ENCODE measurements at places on chromosomes 1 and 21. TPM values are rescaled to one million over a fixed set of nuclear protein-coding genes. Genes with fewer than 3 reads are reported as not detected.
A peak's percentile ranks its signal among the peaks of the same experiment; 100 is the strongest.

GRCh38 chr1:226953175-226953800 is 13.2 kb downstream of the COQ8A start:
- DNase-seq: no peak

The PDZK1 gene
- total RNA-seq: 0.49 TPM

The AUNIP gene
- 1.5 TPM for total RNA-seq

DNA sequence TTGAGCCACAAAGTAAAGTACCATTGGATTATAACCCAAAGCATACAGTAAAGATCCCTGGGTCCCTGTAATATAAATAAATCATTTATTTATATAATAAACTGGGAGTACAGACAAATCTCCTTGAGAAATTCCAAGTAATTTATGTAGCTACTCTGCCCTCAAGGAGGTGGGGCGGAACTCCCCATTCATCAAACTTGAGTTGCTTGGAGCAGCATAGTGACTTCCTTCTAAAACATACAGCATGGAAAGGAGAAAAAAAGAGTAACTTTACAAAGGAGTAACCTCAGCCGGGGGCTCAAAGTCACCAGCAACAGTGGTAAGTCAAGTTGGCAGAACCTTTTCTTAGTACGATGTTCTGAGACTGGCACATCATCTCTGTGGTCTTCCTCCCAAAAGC is 4.5 kb downstream of the LAPTM5 start:
- DNase-seq: no peak

The CRB1 gene
- not detected for total RNA-seq

GRCh38 chr1:203508463-203509073 is 14.6 kb downstream of the OPTC start:
- DNase-seq: no peak

- DNase-seq: no peak
Observed at GRCh38 chr21:37514038-37514667, 147.6 kb downstream of the DYRK1A start.

DNA sequence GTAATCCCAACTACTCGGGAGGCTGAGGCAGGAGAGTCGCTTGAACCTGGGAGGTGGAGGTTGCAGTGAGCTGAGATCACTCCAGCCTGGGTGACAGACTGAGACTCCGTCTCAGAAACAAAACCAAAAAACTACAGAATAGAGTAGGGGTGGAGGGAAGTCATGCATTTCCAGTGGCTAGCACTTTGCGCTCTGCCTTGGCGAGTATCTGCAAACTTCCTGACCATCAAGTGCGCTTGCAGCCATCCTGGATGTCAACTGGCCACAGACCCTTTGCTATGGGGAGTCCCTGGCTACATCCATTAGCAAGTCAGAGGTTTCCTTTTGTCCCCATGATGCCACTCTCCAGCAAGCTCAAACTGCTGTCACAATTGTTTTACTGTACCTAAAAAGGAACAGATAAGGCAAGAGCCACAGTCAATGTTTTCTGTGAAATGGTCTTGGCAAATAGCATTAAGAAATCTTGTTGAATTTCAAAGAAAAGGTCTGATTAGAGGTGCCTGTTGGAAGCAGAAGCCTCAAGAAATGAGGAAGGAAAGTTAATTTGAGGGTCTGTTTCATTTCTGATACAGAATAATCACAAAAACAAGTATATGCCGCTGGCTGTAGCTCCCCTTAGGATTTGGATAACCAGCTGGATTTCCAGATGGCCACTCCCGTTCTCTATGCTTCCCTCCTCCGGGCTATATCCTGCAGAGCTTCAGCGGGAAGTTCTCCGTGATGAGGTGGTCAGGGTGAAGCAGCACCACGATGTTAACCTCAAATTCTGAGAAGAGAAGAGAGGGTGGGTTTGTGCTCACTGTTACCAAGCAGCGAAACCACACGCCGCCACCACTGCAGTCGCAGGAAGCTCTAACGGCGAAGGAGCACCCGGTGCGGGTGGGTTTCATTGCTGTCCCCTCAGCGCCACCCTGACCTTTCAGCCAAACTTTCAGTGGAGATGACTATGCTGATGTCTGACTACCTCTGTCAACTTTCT is 42.0 kb downstream of the VPS26C start:
- peak; percentile 56 for DNase-seq

DNA sequence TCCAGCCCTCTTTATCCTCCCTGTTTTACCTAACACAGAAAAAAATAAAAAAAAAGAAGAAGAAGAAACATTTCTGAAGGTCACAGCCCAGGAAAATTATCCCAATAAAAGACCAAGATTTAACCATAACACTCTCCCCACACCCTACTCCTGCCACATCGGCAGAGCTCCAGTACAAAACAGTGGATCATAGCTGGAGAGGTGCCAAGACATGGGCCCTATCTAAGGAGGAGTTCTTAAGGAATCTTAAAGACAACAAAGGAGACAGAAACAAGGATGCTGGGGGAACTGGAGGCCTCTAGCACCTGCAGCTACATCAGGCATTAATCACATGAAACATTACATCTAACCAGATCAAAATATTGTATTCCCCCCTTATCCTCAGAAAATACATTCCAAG is 432.8 kb downstream of the MATN1 start:
- no peak for DNase-seq

The RIMS3 gene
- 4.7 TPM for total RNA-seq

GRCh38 chr21:16974060-16974459 is 538.8 kb upstream of the CXADR start:
- DNase-seq: no peak

The CYP4A11 gene
- total RNA-seq: not detected

DNA sequence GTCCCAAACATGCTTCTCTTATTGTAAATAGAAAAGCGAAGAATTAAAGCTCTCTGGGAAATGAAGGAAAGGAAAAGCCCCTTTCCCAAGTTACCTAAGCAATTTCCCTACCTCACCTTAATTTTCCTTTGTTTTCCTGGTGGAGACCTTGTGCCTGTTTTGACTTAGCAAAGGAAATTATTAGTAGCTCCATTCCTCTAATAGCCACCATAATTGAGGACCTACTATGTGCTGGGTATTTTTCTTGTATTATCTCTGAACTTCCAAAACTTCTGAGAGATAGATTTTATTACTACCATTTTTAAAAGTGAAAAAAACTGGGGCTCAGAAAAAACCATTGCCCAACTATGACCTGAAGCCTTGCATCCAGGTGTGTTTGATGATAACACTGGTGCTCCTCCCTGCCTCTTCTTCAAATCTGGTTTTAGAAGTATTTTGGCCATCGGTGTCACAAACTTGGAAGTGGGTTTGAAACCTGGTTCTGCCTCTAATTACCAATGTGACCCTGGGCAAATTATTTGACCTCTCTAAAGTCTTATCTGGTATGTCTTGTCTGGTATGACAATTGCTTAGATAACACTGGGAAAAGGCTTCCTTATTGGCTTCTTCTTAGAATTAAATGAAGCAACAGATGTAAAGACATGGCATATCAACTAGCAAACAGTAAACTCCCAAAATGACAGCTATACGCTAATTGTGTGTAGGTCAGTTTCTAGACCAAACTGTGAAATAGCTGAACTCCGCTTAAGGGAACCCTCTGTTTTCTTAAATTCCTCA is 39.5 kb downstream of the BCL9 start:
- DNase-seq: no peak

- DNase-seq: no peak
Observed at GRCh38 chr1:54904476-54905048, 17.6 kb upstream of the DHCR24 start.

DNA sequence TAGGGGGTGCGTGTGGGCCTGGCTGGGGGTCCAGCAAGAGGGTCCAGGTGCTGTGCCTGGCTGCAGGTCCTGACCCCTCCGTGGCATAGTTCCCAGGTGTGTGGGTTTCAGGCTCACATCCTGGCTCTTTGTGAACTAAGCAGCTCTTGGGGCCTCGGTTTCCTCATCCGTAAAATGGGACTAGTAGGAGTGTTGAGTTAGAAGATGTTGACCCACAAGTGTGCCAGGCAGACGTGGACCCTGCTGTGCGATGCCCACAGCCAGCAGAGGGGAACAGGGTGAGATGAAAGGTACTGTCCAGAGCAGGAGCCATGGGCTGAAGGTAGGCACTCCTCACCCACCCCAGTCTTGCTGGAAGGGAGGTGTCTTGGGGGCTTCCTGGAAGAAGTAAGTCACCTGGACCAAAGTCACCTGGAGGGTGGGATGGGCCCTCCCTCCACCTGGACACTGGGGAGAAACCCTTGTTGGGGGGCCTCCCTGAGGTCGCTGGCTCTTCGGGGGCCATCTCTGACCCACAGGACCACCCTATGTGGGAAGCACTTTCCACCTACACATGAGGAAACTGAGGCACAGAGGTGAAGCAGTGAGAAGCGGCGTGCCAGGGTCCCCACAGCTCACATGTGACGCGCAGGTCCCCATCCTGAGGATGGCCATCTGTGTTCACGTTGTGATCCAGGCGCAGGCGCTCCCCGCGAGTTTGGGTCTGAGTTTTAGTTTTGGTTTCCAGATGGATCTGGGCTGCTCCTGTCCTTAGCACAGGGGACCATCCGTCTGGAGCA is 1.4 kb downstream of the ARHGEF16 start:
- DNase-seq: no peak

- no peak for DNase-seq
Observed at GRCh38 chr1:183365676-183366075, 52.5 kb downstream of the NMNAT2 start.

The ANKRD35 gene
- 17.9 TPM for total RNA-seq

The TEDDM1 gene
- total RNA-seq: not detected

The CYP2J2 gene
- total RNA-seq: 0.74 TPM

DNA sequence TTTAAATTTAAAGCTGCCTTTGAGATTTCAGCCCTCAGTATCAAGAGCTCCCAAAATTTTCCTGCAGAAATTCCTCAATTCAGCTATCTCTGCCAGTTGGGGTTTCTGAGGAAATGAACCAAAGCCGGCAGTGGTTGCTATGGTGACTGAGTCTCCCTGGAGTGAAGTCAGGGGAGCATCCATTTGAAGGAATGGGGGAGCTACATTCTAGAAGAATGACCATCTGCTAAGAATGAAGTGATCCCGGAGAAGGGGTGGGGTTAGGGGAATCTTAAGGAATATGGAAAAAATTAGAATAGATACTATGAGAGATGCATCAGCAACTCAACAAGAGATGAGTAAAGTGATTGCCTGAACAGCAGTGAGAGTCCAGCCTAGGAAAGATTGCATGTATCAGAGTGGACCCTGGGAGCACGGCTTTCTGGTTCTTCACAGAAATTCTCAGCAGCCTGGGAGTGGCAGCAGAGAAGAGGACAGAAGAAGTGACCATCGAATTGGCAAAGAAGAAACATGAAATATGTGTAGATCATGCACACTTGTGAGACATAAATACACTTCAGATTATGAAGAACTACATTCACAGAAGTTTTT is 94.7 kb downstream of the CHD1L start:
- DNase-seq: no peak

The OR14A16 gene
- not detected for total RNA-seq

DNA sequence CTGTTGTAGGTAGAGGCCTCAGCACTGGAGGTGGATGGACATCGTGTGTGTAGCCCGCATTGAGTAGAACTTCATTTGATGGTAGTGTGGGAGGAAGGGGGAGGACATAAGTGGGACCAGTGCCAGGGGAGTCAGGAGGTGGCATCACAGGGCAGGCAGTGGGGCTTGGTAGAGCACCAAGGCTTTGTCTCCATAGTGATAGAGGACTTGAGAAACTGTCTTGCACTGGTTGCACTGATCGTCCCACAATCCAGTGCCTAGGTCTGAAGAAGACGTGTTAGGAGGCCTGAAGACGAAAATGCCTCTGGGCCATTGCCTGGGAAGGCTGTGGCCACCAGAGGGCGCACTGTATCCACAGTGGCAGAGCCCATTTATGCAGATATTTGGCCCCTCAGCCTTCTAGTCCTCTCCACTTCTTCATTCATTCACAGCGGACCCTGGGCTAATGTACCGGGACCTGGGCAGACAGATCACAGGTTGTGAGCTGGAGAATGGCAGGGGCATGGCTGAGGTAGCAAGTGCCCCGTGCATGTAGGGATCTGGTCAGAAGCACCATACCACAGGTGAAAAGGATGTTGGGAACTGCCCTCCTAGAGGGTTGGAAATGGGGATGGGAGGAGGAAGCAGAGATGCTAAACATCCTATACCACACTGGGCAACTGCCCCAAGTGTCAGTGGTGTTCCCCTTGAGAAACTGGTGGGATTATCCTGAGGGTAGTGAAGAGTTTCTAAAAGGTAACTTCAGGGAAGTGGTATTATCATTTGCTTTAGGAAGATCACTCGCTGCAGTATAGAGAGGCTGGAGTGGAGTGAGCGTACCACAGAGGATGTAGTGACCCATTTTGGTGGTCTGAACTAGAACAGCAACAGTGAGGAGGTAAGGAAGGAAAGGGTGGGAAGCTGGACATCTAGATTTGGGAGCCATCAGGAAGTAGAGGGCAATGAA is 95.3 kb downstream of the PIK3R3 start:
- no peak for DNase-seq

- DNase-seq: no peak
Observed at GRCh38 chr1:230333590-230334446, 92.3 kb downstream of the PGBD5 start.

GRCh38 chr1:24057171-24057570 is 54.8 kb downstream of the MYOM3 start:
- no peak for DNase-seq

GRCh38 chr1:33094486-33094885 is 13.5 kb downstream of the AZIN2 start:
- no peak for DNase-seq

- DNase-seq: no peak
Observed at GRCh38 chr21:41616031-41616591, 108.2 kb upstream of the TMPRSS2 start.

DNA sequence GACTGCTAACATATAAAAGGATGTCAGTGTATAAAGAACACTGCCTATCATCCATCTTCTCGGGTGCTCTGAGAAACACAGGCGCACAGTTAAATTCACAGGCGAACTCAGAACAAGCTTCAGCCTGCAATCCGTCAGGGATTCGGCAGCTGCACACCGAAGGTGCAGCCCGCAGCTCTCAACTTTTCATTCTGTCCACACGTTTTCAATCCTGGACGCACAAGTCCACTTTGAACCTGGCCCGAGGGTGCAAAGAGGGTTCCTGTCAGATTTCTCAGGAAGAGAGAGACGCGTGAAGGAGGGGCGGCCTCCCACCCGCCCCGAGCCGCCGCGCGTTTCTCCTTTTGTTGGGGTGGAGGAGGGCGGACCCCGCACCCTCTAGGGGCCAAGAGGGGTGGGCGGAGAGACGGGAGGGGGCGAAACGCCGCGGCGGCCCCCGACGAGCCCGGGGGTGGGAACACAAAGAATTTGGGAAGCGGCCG is 724 bp downstream of the DOCK7 start:
- no peak for DNase-seq

- no peak for DNase-seq
Observed at GRCh38 chr1:59761443-59761842, 53.3 kb upstream of the HOOK1 start.
